ENCODE measurements at places on chromosomes 5 and 9.
A peak's percentile ranks its signal among the peaks of the same experiment; 100 is the strongest.

DNA sequence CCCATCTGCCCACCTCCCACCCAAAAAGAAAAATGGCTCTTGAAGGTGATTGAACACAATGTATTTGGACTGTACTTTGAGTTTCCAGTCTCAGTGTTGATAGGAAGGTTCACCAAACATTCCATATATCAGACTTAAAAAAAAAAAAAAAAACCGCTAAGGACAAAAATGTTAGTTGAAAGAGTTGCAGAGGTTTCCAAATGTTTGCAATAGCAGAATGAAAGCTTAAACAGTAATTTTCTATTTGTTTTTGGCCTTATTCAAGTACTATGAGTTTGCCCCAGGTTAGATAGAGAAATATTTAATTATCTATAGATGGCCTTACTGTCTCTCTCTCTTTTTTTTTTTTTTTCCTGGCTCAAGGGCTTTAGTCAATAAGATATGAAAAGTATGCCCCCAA lies 6.1 kb downstream of the LRRTM2 start:
- DNase-seq: no peak

DNA sequence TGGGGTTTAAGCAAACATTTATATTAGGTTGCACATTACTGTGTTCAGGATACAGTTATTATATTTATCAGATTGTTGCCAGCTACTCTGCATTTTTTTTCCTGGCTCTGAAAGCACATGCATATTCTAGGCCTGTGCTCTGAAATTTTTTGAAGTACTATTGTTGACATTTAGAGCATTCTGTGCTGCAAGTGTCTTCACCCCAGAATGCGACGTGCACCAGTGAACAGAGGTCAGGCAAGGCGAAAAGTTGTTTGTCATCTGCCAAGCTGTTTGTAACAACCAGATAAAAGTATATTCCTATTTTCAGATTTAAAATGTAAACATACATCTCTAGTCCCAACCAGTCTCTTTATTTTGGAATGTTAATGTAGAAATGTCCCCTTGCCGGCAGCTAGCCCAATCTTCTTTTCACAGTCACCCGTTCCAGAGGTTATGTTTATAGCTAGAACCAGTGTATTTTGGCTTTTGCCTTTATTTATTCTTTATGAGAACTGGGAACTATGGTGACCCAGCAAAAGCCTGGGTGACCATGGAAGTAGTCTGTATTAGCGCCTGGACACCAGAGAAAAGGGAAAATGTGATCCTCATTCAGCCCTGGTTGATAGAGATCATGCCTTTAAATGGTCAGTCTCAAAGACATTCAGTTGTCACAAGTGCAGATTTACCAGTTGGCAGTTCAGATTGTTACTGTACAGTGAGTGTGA lies 84.6 kb downstream of the NDUFAF2 start:
- no peak for DNase-seq

GRCh38 chr5:42950456-42951292 lies 89.4 kb downstream of the ANXA2R start:
- peak; percentile 88 for DNase-seq

DNA sequence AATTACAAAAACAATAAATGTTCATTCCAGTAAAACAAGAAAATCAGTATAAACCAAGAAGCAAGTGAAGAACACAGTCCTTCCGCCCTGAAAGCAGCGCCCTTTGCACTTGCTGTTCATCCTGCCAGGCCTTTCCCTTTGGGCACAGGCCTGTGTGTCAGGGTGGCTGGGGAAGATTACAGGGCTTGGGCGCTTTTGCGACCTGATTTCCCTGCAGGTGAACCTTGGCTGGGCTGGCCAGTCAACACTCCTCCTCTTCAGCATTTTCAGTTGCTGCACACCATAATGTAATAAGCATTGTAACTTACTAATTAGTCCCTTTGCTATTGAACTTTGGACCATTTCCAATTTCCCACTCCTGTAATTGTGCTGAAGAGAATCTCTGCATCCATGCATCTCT lies 38.6 kb upstream of the TDRD7 start:
- no peak for DNase-seq

DNA sequence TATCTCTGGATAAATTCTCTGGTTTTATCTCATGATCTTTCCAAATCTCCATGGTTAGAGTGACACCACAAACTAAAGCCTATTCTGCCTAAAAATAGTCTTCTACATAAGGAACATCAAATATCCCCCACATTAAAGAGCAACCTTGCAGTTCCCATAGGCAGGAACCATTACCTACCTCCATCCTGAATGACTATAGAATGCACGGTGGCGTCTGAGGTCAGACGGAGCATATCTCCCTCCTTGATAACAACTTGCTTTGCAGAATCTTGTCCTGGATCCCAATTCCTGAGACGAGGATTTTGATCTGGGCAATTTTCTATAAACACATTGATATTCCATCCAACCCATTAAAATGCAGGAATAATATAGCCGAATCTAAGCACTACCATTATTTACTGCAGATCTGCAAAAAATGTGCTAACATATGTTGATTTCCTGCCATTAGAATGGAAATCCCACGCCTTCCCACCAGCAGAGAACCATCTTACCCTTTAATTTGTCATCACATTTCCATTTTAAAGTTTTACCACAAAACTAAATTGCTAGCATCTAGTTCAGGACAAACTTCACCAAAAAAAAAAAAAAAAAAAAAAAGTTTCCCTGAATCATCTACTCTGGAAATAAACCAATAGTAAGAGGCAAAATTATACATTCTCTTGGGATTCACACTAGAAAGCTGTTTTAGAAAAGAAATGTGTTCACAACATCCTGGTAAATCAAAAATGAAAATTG lies 22.1 kb downstream of the CEMIP2 start:
- DNase-seq: no peak

DNA sequence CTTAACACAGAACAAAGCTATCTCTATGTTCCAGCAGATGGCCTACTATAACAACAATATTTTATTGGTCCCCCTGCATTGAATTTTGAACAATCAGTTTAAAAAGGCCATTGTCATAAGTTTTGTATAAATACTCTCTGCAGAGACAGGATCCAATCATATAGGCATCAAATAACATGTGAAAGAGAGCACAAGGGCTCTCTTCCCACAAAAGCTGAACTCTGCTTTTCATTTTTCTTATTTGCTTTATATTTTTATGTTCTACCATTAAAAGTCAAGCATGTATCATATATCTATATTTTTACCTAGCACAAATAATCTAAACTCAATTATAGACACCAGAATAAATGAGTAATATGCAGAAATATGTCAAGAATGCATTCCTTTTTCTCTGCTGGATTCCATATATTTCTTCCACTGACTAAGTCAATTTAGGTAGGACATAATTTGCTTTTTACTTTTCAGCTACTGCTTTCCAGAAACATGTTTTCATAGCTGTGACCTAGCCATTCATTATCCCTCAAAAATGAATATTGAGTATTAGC lies 143.6 kb downstream of the CDH9 start:
- no peak for DNase-seq

- DNase-seq: no peak
These were observed 96.4 kb upstream of the SPRY4 start for GRCh38 chr5:142421228-142421617.

- no peak for DNase-seq
These were observed 23.9 kb downstream of the PIK3R1 start for GRCh38 chr5:68239487-68239886.

DNA sequence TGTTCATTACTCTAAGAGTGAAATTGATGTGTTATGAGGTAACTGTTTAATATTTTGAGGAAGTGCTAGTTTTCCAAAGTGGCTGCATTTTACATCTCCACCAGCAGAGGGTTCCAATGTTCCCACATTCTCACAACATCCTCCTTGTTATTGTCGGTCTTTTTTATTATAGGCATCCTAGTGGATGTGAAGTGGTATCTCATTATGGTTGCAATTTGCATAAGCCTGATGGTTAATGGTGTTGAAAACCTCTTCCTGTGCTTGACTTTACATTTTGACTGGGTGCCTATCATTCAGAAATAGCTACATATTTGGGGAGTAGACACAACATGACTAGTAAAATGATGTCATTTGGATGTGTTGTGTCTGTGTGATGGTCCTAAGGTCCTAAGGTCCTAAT lies 143.6 kb downstream of the MRPS30 start:
- no peak for DNase-seq

DNA sequence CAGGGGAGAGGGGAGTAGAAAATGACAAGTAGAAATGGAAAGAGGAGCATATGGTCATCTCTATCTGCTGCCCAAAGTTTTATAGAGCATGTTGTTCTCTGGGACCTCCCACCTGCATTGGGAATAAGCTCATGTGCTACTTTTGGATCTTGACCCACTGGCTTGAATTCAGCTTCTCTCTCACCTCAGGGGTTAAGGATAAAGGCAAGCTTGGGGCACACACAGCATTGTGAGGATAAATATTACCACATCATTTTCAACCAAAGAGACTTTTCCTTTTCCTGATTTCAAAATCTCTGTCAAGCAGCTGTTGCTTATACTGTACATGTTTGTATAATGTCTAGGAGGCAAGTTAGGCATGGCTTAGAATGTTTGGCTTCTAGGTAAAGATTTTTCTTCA lies 16.6 kb downstream of the ATP10B start:
- DNase-seq: no peak

DNA sequence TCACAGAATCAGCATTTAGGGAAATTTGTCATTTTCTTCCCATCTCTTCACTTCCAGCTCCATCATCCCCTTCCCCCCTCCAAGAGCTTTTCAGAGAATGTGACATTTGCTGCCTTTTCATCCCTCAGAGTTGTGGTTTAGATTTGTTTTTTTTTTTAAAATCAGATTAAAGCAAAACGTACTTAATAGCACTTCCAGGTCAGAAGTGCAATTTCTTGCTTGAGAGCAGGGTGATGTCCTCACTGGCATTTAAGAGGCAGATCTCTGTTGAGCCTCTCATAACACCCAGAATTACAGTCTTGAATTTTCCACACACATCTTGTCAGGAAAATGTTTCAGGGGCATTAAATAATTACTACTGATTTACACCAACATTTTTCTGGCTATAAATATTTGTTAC lies 236.8 kb upstream of the VLDLR start:
- DNase-seq: no peak

DNA sequence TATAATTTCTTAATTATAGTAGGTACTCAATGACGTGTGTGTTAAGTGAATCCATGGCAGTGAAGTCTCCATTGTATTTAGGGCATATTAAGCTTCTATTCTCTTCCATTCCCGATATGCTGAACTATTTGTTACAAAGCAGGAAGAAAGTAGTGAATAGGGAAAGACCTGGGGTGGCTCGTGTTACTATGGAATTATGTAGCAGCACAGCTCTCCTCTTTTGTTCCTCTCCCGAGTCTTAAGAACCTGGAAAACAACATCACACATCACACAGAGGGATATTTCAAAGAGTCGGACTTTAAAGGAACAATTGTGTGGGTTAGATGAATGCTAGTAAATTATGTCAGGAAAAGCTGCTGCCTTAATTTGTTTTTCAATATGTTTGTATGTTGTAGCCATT lies 131.8 kb downstream of the PCSK5 start:
- no peak for DNase-seq

DNA sequence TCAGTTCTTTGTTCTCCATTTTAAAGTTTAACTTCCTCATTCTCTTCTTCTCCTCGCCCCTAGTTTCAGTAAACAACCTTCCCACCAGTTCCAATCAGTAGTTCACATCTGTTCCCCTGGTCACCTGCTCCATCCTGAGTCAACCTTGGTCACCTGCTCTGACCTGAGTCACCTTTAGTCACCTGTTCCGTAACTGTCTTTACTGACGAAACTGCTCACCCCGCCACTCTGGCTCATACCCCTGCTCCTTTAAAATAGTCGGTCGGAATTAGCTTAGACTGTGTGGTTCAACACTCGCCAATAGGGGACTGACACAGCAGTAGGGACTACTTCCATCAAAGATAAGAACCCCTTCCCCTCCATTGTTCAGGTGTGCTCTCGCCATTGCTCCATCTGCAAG lies 76.3 kb upstream of the GPBP1 start:
- no peak for DNase-seq

- no peak for DNase-seq
These were observed 31.1 kb downstream of the FGD3 start for GRCh38 chr9:92978345-92978875.

DNA sequence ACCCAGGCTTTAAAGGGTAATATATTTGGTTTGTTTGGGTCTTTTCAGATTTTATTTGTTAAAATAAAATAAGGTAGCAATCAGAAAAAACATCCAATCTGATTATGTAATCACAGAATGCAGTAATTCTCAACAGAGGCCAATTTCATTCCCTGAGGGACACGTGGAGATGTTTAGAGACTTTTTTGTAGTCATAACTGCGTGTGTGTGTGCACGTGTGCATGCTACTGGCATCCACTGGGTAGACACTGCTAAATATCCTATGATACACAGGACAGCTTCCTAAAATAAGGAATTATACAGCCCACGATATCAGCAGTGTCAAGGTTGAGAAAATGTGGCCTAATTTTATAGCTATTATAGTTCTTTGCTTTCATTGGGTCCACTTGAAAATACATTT lies 180.8 kb upstream of the KLF9 start:
- DNase-seq: no peak

DNA sequence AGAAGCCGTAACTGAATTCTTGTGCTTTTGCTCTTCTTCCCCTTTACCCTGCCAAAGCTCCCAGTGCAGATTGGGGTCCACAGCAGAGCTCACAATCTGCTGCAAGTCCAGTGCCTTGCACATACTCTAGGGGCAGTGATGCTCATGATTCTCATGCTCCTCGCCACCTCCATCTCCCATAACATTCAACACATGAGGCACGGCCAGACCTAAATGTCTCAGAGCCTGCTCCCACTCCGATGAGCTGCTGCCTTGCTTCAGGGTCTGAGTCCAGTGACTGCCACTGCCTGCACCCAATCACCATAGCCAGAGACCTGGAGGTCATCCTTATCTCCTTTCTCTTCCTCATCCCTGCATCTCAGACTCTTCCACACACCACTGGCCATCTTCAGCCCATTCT lies 10.5 kb downstream of the CSF1R start:
- no peak for DNase-seq

DNA sequence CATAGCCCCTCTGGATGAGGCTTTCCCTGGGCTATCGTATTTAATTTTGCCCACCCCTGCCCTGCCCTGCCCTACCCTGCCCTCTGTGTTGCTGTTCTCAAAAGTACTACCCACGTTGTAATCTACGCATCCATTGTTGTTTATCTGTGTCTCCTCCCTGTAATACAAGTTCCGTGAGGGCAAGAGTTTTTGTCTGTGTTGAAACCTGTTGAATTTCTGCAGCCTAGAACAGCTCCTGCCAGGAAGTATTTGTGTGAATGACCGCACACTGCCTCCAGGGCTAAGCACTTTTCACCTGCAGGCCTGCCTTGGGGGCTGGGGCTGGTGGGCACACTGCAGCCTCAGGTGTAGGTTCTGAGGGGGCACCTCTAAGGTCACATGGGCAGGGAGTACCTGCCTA lies 244.8 kb downstream of the HSPA4 start:
- DNase-seq: no peak

GRCh38 chr5:1788200-1788599 lies 11.4 kb downstream of the MRPL36 start:
- DNase-seq: no peak

- no peak for DNase-seq
These were observed 51.5 kb downstream of the CEP120 start for GRCh38 chr5:123371575-123372179.

DNA sequence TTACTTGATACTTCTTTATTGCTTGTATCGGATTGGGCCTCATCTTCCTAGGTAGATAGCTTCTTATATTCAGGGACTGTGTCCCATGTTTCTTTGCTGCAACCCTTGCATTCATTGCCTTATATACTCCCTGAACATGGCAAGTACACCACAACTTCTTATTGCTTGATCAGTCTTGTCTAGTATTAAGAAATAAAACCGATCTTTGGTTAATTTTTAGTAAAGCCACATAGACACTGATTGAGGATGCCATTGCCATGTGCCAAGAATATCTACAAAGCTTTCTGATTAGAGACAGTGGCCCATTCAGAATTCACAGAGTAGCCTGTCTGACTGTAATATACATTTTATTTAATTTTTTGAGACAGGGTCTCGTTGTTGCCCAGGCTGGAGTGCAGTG lies 34.7 kb upstream of the ANKRD55 start:
- no peak for DNase-seq

Data from T1000 (cell line).